Fibroblast of skin of right quadriceps (primary cell): ENCODE measurements at places on chromosomes 4 and X.

GRCh38 chr4:88880501-88881226 lies 176.3 kb downstream of the FAM13A start:
- no peak for DNase-seq

- DNase-seq = no peak
Observed at GRCh38 chrX:15653961-15654360, 10.6 kb downstream of the CLTRN start.

DNA sequence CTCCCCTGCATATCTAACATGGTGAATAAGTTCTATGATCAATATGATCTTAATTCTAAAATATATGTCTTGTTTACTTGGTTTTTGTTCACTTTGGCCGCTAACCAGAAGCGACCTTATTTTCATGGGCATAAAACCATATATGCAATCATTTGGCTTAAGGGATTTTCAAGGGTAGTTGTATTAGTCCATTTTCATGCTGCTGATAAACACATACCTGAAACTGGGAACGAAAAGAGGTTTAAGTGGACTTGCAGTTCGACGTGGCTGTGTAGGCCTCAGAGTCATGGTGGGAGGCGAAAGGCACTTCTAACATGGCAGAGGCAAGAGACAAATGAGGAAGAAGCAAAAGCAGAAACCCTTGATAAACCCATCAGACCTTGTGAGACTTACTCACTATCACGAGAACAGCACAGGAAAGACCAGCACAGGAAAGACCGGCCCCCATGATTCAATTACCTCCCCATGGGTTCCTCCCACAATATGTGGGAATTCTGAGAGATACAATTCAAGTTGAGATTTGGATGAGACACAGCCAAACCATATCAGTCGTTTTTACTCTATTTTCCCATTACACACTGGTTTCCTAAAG lies 114.3 kb upstream of the CPEB2 start:
- DNase-seq = no peak

DNA sequence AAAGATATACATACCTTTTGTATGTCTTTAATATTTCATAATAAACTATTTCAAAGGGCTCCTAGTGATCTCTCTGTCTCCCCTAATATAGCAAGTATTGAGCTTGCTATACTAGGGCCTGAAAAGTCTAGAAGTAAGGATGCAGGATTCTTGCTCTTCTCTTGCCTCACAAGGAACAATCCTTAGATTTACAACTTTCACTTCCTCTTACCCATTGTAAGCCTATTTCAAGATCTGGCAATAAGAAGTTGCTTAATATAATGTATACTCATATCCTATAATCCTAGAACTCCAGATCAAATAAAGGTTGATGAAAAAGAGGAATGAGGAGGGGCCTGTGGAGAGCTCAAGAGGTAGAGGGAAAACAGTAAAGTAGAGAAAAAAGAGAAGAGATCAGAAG lies 40.8 kb upstream of the CHRDL1 start:
- DNase-seq = no peak

DNA sequence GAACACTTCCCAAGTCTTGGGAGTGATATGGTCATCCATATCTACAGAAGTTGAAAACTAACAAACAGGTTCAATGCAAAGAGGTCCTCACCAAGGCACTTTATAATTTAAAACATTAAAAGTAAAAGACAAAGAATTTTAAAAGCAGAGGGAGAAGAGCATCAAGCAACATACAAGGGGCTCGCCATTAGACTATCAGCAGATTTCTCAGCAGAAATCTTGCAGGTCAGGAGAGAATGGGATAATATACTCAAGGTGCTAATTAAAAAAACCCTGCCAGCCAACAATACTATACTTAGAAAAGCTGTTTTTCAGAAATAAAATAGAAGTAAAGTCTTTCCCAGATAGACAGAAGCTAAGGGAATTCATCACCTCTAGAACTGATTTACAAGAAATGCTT lies 121.2 kb downstream of the NEK1 start:
- DNase-seq = no peak

- no peak for DNase-seq
Observed at GRCh38 chrX:11588097-11588496, 77.6 kb downstream of the ARHGAP6 start.

DNA sequence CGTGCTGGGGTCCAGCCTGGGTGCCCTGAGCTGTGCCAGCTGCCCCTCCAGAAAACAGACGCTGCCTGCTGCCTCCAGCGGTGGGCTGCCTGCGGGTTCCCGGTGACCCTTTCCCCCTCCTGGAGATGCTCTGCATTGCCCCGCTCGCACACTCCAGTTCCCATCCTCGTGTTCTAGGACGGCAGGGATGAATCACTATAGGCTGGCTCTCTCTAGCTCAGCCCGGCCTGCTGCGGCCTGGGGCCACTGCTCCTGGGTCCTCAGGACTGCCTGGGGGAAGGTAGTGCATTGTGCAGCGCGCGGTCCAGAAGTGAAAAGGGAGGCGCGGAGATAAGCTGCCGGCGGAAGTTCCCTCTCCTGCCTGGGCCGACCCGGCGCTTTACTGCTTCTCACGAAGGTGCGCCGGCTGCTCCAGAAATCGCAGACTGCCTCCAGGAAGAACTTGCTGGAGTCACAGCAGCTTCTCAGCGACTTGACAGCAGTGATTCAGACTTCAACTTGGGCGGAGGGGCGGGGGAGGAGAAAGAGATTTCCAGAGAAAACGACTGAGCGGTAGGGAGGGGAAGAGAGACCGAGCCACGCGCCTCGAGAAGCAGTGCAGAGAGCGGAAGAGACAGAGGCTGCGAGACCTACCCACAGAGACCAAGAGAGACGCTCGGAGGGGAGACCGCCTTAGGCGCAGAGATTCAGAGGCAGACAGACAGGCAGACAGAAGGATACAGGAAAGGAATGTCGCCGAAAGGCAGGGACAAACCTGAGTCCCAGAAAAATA lies 6.7 kb upstream of the MSX1 start:
- DNase-seq = peak; percentile 85

GRCh38 chr4:147822128-147822527 lies 90.2 kb downstream of the ARHGAP10 start:
- DNase-seq = peak; percentile 48

DNA sequence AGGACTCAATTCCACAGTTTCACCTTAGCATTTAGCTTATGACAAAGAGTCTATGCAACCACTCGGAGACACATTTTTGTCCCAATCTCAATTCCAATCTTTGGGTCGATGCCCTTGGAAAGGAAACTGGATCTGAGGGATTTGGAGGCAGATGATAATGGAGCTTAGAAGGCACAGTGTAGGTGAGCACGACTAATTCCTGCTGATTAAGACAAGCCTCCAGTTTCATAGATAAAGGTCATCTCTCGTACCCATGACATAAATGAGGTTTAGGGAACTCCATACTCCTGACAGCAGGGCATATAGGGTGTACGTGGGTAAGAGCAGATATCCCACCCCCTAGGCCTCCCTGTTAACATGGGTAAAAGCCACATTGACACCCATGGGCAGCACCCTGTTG lies 24.4 kb upstream of the ZNF718 start:
- DNase-seq = no peak

- no peak for DNase-seq
Observed at GRCh38 chr4:130568746-130569145, 1472.8 kb downstream of the C4orf33 start.

GRCh38 chr4:42965326-42965725 lies 72.8 kb downstream of the GRXCR1 start:
- no peak for DNase-seq

DNA sequence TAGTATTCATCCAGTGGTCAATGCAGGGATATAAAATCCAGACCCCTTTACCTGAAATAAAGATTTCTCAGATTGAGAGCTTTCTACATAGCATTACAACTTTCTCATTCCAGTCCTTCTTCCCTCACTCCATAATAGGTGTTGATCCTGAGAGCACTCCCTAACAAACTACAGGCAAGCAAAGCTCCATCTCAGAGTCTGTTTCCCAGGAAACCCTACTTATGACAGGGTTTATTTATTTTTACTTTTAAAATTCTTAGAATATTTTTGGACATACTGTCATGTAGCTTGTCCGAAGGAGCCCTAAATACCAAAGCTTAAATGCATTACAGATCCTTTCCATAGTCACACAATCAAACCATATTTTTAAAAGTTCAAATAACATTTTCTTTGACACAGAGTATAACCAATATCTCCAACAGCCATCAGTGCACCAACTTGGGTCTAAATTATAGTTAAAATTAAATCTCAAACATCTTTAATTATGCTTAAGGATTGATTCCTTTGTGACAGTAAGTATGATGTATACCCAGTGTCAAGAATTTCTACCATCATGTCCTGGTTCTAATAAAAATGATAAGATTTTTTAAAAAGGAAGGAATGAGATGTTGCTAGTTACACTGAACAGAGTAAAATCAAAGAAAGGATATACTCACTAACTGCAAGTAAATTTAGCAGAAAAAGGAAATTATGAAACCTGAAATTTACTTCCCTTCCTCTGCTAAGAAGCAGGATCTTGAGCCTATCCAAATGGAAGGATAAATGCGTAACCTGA lies 580.4 kb upstream of the ADGRL3 start:
- peak; percentile 44 for DNase-seq

- peak; percentile 51 for DNase-seq
Observed at GRCh38 chr4:55925241-55925640, 23.5 kb upstream of the CEP135 start.

DNA sequence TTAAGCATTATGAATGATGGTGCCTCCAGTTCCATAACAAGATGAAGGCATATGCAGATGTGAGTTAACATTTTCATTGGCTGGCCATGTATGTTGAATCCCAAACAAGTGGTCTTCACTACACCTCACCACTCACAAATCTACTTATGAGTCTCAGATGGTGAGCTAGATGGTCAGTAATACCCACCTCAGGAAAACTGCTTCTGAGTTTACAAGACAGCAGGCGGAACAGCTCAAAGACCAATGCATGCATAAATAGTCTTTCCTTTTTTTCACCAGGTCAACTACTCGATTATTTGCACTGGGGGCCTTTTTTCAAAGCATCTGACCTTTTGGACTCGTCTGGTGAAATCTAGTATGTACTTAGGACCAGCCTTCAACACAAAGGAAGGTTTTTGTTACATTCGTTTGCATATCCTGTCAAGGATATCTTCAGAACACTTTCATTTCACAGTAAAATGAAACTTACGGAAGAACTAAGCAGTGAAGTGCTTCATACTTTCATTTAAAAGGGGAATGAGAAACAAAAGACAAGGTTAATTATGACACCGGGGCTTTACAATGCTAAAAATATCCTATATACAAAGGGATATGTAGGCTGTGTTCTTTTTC lies 23.1 kb upstream of the TLR7 start:
- no peak for DNase-seq

- no peak for DNase-seq
Observed at GRCh38 chr4:15531792-15532191, 62.1 kb downstream of the CC2D2A start.

GRCh38 chr4:11468901-11469300 lies 40.2 kb upstream of the HS3ST1 start:
- no peak for DNase-seq

GRCh38 chr4:15164571-15164970 lies 162.3 kb downstream of the CPEB2 start:
- DNase-seq = peak; percentile 34

DNA sequence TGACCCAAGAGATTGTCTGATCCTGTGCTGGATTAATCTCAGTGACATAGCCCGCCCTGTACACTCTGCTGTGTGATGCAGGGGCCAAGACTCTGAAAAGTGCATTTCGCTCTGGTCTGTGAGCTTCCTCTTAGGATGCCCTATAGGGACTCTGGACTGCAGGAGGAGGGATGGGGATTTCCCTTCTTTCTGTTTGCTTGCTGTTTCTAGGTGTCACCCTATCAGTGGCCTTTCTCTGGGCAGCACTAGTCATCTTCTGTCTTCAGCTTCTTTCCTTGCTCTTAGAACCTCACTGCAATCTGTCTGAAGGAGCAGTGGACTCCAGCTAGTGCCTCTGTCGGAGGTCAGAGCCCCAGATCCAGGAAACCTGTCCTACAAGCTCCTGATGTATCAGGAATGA lies 34.5 kb upstream of the SCRG1 start:
- DNase-seq = no peak

DNA sequence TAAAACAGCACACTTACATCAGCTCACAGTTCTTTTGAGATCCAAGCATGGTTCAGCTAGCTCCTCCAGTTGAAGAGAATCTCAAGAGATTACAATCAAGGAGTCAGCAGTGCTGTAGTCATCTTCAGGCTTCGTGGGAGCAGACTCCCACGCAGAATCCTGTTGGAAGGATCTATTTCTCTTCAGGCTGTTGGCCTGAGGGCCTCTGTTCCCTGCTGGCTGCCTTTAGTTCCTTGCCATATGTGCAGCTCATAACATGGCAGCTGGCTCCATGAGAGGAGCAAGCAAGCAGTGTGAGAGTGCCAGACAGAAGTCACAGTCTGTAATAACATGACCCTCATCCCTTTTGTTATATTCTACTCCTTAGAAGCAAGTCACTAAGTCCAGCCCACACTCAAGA lies 168.6 kb downstream of the COX18 start:
- no peak for DNase-seq

GRCh38 chr4:117225471-117225870 lies 140.1 kb upstream of the TRAM1L1 start:
- no peak for DNase-seq

- peak; percentile 34 for DNase-seq
Observed at GRCh38 chr4:25180524-25181131, 20.4 kb upstream of the SEPSECS start.

GRCh38 chr4:94032754-94033153 lies 174.9 kb upstream of the SMARCAD1 start:
- no peak for DNase-seq

- no peak for DNase-seq
Observed at GRCh38 chrX:105126201-105126600, 94.3 kb downstream of the TEX13A start.

GRCh38 chr4:152458801-152459302 lies 77.0 kb downstream of the FBXW7 start:
- DNase-seq = no peak

DNA sequence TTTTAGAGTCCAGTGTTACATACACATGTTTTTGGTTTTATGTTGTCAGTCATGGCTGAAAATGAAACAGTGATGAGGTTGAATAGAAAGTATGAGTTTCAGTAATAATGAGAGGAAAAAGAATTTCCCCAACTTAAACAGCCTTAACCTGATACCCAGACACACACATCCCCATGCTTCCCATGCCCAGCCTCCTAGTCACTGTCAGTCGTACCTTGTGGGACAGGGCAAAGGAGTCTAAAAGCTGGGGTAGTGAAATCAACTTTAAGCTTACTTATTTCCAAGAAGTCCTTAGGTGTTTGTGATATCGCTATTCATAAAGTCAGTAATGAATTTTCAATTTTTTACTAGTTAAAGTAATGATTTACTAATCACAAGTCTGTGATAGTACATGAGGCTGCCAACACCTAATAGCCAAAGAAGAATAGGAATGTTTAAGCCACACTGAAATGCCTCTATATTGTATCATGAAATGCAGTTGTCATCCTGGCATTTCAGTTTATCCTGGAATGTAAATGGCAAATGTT lies 24.3 kb upstream of the GPR34 start:
- no peak for DNase-seq

DNA sequence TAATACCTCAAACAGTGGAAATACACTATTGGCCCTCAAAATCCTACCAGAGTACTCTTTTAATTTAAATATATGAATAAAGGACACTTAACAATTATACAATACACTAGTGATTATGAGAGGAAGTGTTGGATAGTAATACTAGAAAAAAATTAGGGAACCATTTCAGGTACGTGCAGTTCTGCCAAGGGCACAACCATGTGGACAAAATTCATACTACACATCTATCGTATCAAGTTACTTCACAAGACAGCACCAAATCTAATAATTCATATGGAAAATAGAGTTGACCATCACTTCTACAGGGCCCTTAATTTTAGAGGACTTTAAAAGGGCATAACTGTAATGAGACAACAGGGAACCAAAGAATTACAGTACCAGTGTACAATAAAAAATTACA lies 69.2 kb upstream of the ZCCHC13 start:
- no peak for DNase-seq
